ENCODE measurements at places on chromosomes 3 and 15. TPM values are rescaled to one million over a fixed set of nuclear protein-coding genes. Genes with fewer than 3 reads are reported as not detected.

GRCh38 chr3:39639344-39640236 is 169.8 kb upstream of the MYRIP start:
- DNase-seq = no peak

GRCh38 chr3:139769796-139770195 is 92.0 kb upstream of the NMNAT3 start:
- DNase-seq = no peak

GRCh38 chr3:112302150-112302830 is 8.3 kb upstream of the SLC9C1 start:
- DNase-seq = no peak

The C3orf85 gene
- polyA plus RNA-seq = not detected

The TLR9 gene
- 0.16 TPM for polyA plus RNA-seq
